Activated CD8-positive, alpha-beta memory T cell treated with anti-CD3 and anti-CD28 coated beads for 48 hours (primary cell): ENCODE measurements at places on chromosomes 13 and 19.

DNA sequence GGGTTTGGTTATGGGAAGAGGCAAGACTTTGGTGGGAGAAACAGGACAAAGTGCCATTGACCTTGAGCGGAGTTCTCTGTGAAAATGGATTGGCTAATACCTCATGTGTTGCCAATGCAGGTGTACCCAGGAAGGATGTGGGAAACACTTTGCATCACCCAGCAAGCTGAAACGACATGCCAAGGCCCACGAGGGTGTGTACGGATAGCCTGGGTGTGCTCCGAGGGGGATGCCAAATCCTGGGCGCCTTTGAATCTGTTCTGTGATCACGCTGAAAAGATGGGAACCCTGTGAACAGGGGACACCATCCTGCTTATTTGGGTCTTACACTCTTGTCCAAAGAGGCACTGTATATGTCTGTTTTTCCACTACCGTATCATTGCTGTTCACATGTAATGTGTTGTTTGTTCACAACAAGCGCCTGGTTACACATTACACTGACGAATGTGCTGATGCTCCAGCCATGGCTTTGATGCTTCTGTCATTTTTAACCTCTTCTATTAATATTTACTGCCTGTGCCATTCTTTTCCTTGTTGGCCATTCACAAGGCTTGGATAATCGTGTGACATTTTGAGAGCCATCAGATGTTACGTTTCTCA lies 8.3 kb downstream of the GTF3A start:
- DNase-seq = no peak

DNA sequence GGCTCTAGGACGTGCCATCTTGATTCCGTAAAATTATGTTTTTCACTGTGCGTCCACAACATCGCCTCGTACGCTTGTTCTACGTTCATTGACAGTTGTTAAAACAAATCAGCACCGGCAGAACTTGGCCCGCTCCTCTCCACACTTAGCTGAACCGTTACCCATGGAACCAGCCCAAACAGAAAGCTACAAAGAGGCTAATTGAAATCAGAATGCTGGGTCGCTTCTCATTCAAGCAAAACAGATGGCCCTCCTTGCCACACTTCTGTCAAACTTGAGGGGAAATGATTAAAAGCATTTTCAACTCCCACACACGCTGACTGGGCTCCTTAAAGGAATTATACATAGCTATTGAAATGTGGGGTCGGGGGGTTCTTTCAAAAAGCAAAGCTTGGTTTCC lies 71.6 kb downstream of the TM9SF2 start:
- no peak for DNase-seq

DNA sequence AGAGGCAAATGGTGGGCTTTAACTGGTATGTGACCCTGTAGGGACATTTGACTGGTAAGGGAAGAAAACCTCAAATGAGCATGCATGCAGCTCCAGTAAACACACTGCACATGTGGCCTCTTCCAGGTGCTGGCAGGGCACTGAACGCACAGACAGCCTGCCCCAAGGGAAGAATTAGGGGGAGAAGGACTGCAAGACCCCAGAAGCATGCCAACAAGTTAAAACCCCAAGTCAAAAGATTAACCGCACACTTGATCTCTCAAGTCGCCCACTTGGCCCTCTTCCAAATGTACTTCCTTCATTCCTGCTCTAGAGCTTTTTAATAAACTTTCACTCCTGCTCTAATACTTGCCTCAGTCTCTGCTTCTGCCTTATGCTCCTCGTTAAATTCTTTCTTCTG lies 46.9 kb upstream of the SLITRK1 start:
- no peak for DNase-seq

DNA sequence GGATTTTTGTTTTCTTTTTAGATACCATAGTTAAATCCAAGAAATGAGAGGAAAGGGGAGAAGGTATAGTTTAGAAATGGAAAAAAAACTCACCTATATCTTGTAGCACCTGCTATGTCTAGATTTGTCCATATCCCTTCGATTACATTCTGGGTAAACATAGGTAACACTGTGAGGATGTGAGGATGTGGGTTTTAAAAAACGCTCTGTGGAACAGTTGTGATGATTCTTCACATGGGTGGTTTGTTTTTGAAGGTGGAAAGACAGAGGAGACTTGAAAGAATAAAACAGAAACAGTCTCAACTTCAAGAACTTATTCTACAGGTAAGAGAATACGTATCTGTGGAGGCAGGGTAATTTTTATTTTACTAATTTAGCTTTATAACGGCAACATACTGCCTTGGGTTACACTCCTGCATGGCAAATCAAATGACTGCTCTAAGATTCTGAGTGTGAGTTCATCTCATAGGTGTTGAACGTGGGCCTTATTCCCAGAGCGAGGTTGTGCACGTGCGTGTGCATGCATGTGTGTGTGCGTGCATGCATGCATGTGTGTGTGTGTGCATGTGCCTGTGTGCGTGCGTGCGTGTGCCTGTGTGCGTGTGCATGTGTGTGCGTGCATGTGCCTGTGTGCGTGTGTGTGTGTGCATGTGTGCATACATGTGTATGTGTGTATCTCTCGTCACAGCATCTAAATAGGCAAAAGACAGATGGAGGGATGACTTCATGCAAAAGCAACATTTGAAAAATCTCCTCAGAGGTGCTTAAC lies 23.5 kb downstream of the ATP4B start:
- DNase-seq = no peak

- DNase-seq = no peak
These were observed 122.2 kb downstream of the PCDH9 start for GRCh38 chr13:67107979-67108378.

DNA sequence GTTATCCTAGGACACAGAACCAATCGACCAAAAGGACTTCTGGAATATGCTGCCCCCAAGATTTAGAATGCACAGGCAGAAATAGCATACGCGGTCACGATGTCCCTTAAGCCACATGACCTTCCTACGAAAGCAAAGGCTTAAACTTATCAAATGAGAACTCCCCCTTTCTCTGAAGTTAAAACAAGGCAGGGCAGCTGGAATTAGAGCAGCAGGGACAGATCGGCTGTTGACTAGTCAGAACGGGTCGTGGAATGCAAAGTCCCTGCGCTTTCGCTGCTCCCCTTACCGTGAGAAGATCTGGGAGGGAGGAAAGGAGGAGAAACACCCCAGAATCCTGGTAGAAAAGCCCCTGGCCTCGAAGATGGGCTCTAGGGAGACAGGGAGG lies 799 bp upstream of the USPL1 start:
- no peak for DNase-seq
